ENCODE measurements at places on chromosomes 16 and 17.

GRCh38 chr17:63316100-63316499, 130.0 kb downstream of the CYB561 start:
- no peak for DNase-seq

- DNase-seq = no peak
Measured at GRCh38 chr16:3612510-3613466, 1.4 kb upstream of the SLX4 start.

DNA sequence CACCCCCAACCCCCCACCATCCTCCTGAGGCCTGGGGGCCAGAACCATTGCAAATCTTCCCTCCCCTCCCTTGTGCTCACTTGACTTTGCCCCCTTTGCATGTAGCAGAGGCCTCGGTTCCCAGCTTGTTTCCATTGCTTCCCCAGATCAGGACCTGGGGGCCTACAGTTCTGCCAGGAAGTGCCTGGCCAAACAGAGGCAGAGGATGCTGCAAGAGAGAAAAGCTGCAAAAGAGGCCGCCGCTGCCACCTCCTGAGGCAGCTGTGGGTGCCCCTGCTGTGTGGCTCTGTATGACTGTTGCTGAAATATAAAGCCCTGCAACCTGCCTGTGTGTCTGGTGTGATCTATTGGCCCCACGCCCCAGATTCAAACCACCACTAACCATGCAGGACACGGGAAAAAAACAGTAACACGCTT, 2.3 kb downstream of the NDUFB10 start:
- no peak for DNase-seq

DNA sequence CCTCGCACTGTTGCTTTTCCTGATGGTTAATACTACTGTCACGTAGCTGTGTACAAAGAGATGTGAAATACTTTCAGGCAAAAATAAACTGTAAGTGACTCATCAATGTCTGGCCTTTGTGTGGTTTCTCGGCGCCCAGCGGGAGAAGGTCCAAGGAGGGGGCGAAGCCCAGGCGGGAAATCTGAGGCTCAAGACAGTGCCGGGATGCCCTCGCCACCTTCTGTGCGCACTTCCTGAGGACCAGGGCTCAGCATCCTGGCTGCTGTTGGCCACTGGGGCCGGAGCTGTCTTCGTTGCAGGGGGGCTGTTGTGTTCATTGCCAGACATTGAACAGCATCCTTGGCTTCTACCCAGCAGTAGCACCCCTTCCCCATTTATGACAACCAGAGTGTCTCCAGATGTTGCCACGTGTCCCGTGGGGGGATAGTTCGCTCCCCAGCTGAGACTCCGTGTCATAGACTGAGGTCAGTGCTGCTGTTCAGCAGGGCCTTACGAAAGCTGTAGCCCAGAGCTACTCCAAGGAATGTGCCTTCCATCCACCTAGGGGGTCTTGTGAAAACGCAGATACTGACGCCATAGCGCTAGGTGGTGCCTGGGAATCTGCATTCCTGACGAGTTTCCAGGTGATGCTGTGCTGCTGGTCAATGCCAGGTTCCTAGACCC, 67.3 kb upstream of the PLCG2 start:
- peak; percentile 91 for DNase-seq

- DNase-seq = peak; percentile 86
Measured at GRCh38 chr17:63780507-63780906, 6.5 kb downstream of the DDX42 start.

DNA sequence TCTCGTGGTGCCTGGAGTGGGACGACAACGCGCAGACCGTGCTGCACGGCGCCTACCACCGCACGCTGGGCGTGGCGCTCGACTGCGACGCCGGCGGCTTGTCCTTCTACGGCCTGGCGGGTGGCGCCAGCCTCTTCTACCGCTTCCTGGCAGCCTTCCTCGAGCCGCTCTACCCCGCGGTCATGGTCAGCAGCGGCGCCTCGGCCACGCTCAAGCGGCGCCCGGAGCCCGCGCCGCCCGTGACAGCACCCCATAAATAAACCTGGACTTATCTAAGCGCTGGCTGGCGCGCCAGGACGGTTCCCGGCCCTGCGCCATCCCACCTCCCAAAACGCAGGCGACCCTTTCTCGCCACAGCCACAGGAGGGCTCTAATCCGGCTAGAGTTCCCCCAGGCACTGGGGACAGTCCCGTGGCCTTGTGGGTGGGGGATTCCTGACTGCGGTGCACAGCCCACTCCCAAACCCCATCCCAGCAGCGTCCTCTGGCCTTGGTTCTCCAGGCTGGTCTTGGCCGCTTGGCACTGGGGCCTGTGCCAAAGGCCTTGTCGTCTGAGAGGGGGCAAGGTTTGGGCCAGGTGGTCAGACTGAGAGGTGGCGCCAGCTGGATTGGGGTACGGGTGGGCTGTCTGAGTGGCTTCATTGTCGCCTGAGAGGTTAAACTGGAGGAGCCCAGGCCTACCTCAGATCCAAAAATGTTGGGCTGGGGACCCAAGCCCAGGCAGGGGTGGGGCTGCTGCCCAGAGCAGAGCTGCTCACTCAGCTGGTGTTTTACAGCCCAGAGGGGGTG, 10.1 kb upstream of the SLC16A5 start:
- no peak for DNase-seq

DNA sequence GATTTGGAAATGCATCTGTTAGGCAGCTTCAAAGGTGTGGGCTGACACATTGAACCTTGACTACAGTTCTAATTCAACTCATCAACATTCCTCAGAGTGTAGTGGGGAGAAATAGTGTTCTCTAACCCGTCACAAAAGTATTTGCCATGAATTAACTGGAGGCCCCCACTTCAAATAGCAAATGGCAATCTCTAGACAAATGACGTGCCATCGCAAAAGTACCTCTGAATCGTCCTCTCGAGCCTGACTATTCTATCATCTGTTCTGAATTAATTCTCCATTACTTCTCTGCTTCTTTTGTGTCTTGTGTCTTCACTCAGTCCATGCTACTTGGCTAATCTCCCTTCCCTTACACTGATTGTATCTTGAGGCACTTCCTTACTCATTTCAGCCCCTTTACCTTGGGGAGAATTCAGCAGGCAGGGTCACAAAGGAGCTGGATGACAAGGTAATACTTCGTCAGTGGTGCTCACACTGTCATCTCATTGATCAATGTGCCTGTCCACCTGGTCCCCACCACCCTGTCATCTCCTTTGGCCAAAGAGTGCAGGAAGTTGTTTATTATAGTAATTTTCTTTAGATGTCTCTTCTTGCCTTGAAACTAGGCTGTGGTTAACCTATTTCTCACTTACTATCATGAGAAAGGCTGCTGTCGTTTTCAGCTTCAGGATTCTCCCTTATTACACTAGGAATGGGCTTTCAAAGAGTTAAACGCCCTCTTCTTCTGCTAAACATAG, 108.4 kb downstream of the SYCE1L start:
- no peak for DNase-seq

- DNase-seq = no peak
Measured at GRCh38 chr17:4023220-4023619, 59.0 kb upstream of the ATP2A3 start.

GRCh38 chr16:79217375-79218011, 383.0 kb downstream of the MAF start:
- no peak for DNase-seq

DNA sequence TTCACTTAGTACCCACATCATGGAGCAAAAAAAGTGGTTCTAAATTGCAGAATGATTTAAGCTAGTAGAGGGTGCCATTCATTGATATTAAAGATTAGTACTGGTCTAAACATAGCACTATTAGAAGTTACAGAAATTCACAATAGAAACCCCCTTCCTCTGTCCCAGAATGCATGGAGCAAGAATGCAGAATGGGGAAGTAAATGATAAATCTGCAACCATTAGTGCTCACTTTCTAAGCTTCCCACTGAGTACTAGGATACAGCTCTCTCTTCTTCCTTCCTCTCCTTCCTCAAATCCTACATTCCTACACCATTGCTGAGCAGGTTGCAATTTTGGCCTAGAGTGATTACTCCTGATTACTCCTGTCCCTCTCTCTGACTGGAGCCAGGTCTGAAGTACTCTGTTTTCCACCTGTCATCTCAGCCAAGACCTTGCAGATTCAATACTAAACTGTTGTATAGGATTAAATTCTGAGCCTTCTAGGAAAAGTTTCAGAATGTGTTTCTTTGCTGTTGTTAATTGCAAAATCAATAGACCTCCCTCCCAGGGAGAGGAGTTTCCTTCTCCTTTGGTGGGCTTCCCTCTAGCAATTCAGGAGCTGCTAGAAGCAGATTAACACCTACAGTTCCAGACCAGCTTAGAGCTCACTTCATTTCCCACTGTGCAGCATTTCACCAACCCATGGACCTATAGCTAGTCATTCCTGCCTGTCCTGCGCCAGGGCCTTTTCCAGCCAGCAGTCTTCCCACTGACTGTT, 165.5 kb upstream of the TBX2 start:
- DNase-seq = no peak

DNA sequence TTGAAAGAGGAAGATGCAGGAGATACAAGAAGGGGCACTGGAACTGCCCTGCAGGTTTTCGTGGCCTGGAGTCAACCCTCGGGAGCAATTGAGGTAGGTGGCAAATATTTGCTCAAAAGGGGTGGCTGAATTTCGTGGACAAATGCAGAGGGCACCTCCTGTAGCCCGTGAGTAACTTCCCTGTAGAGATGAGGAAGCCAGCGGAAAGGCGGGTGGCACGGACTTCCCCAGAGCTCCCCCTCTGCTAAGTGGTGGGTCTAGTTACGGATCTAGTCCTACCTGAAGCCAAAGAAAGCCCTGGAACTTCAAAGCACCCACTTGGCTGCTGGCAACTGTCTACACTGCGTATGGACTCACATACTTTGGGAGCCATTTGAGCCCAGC, 1.0 kb upstream of the ATP2C2 start:
- DNase-seq = no peak

DNA sequence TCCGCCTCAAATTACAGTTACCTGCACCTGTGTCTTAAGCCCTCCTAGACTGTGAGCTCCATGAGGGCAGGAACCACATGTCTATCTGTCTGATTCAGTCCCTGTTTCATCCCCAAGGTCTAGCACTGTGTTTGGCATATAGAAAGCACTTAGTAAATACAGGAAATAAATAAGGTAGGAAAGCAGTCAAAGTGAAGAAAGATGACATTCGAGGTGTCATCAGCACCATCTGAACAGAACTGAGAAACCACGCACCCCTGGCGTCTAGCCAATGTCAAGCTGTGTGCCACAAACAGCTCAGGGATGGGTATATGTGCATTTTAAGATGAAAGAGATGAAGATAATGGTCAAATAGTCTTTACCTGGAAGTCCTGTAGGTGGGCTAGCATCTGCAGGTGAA, 79.6 kb upstream of the ATP2A3 start:
- DNase-seq = no peak

GRCh38 chr17:32931686-32932085, 3.7 kb downstream of the TMEM98 start:
- no peak for DNase-seq

GRCh38 chr17:8941980-8942622, 23.4 kb downstream of the PIK3R5 start:
- DNase-seq = no peak

DNA sequence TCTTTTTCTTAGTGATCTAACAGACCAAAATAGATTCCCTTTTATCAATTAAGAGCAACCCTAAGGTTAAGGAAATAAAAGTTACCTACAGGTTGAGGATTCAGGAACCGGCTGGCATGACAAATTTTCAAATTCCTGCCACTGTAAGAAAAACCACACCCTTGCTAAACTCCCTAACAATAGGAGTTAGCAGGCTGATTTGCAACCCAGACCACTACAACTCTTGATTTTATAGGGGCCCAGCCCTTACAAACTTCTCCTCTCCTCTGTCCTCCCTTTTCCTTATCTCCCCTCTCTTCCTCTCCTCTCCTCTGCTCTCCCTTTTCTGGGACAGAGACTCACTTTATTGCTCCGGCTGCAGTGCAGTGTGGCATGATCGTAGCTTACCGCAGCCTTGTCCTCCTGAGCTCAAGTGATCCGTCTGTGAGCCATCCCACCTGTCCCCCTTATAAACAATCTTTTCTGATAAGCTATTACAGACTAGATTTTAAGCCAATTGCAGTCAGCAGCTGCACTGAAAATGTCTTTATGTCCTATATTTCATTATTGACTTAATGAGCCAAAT, 418.9 kb downstream of the CDH8 start:
- DNase-seq = no peak

GRCh38 chr17:60155815-60156214, 6.0 kb downstream of the CA4 start:
- DNase-seq = no peak

- no peak for DNase-seq
Measured at GRCh38 chr17:19946921-19947320, 30.7 kb downstream of the AKAP10 start.

- no peak for DNase-seq
Measured at GRCh38 chr16:53083119-53083518, 28.3 kb downstream of the CHD9 start.

- DNase-seq = no peak
Measured at GRCh38 chr16:89534252-89534756, 26.1 kb downstream of the SPG7 start.

DNA sequence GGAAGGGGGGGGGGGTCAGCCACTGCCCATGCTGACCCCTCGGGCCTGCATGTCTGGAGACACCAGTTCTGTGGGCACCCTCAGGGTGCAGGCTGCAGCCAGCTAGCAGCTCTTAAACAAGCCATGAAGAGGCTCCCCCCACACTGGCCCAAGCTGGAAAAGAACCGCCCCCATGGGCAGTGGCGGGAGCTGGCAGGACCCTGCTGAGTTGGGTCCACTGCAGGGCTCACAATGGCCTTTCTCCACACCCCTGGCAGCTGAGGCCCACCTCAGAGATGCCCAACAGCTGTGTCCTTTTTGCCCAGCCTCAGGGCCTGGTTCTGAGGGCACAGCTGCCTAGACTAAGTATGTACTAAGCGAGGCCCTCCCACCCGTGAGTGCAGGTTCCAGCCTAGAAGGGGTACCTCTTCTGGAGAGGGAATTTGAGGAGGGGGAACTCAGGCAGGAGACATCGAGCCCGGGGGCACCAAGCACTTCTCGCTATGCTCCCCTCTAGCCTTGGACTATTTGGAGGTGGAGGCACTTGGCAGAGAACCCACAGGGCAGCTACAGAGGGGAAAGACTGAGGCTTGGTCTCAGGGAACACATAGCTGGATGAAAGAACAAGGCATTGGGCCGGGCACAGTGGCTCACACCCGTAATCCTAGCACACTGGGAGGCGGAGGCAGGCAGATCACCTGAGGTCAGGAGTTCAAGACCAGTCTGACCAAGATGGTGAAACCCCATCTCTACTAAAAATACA, 3.2 kb downstream of the THRA start:
- DNase-seq = no peak

DNA sequence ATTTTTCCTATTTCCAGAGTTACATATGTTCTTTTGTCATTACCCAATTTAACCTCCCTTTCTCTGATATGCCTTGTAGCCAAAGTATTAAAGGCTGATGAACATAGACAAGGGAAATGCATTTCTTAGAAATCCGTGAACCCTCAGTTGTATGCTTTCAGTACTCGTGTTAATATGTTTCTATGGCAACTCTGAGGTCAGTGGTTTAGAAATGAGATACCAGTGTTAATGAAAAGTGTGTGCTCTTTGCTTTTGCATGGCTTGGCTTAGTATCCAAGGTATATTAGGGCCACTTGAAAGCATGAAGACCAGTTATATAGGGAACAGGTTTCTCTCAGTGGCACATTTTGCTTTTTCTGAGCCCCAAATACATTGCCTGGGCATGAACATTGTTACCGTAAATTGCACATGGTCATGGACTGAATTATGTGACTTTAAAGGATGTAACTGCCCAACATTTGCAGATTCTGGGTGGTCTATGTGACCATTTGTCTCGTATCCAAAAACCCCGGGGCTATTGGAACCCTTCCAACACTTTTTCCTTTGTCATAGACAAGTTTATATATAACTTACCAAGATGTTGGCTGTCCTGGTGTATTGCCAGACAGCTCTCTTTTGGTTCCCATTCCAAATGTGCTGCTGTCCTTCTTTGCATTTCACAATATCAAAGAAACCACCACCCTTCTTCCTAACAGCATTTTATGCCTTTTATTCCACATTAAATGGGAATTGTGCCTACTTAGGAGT, 17.5 kb downstream of the ABHD15 start:
- DNase-seq = no peak

Measured in PC-9 (cell line).